Lower lobe of right lung (tissue), 2 donors: ENCODE measurements at places on chromosomes 3 and 15. TPM values are rescaled to one million over a fixed set of nuclear protein-coding genes. Genes with fewer than 3 reads are reported as not detected.

DNA sequence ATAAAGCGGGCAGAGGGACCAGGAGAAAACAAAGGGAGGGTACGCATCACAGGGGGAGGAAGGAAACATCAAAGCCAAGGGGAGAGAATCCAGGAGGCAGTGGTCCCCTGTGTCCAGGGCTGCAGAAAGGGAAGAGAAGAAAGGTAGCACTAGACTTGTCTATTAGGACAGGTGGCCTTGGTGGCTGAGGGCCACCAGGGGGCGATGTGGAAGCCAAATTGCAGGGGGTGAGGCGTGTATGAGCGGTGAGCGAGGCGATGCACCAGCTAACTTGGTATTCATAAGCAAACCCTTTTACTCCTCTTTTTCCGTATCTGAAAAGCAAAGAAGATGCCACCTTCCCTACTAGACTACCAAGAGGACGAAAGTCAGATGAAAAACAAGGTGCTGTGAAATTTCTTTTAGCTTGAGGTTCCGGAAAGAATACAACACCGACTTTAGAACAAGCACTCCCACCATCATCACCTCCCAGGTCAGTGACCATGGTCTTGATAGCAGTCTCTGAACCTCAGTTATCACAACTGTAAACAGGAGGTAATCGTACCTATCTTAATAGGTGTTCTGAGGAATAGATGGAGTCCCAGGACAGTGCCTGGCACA, 654.4 kb upstream of the ADAMTS9 start:
- no peaks in the 10 kb centered on the region for H3K4me1 ChIP-seq
- no peaks in the 10 kb centered on the region for H3K36me3 ChIP-seq
- H3K4me3 ChIP-seq, result no peak overlapping the region

DNA sequence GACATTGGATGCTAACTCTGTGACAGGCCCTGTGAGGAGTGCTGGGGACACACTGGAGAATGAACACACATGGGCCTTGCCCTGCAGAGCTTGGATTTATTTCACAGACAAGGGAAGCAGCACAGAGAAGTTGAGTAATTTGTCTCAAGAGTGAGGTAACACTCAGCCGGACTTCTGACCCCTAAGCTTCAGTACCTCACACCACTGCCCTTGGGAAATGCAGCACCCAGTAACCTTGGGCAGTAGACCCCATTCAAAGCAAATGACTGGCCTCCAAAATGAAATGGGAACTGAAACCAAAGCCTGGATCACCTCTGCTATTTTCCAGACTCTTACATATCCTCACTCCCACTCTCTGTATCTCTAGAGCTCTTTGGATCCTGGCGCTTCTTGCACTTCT, 37.3 kb downstream of the RFT1 start:
- H3K4me1 ChIP-seq, result peaks cover 16% of the 10 kb centered on the region
- no peaks in the 10 kb centered on the region for H3K27me3 ChIP-seq
- peaks cover 82% of the 10 kb centered on the region for H3K36me3 ChIP-seq
- no peak overlapping the region for H3K27ac ChIP-seq
- no peak for DNase-seq

GRCh38 chr15:22251422-22251821, 171.1 kb downstream of the OR4M2 start:
- no peaks in the 10 kb centered on the region for H3K4me1 ChIP-seq
- no peak for DNase-seq
- H3K4me3 ChIP-seq, result no peak overlapping the region
- no peaks in the 10 kb centered on the region for H3K36me3 ChIP-seq

DNA sequence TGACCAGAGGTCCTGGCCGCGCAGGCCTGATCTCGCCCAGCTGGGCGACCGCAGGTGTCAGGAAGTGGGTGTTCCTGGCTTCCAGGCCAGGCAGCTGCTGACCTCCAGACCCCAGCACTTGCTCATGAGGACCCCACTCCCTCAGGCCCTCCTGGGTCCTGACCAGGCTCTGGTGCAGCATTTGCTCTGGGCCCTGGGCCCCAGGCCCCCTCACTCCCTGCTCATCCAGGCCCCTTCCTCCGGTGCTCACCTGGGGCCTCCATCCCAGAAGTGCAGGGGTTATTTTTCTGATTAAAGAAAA, 7.7 kb upstream of the ROPN1B start:
- no peak overlapping the region for H3K27ac ChIP-seq
- H3K36me3 ChIP-seq, result no peaks in the 10 kb centered on the region
- peaks cover 25% of the 10 kb centered on the region for H3K27me3 ChIP-seq
- no peak for DNase-seq

GRCh38 chr15:29403772-29404171, 134.2 kb upstream of the NSMCE3 start:
- H3K4me1 ChIP-seq, result no peaks in the 10 kb centered on the region
- no peak overlapping the region for H3K4me3 ChIP-seq
- H3K27ac ChIP-seq, result no peak overlapping the region
- DNase-seq, result no peak

DNA sequence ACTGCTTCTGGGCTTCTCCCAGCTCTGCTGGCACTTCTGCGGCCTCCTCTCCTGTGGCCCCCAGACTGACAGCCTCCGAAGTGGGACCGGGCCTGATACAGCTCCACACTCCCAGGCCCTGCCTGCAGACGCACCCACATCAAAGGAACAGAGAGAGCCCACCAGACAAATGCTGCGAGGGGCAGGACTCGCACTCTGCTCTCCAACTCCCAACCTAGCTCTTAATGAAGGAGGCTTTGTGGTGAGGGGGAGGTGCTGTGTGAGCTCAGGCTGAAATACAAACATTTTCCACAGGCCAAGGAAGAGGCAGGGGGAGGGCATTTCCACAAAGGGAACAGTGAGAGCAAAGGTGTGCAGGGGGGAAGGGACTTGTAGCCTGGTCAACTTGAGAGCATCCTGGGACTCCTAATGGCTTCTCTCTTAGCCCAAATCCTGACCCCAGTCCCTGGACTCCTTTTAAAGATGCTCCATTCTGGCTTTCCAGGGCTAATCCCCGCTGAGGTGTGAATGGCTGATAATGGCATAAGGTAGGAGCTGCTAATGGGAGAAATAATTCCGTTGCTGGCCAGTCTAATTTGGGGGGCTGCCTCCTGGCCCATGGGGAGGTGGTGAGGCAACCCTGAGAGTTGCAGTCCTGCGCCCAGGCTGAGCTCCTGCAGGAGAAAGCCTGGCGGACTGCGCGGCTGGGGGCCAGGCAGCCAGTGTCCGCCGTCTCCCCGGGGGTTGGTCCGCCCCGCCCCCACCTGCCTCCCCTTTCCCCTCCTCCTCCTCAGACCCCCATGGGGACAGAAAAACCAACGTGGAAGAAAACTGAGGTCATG, 9.6 kb downstream of the LINGO1 start:
- H3K27me3 ChIP-seq, result peaks cover 11% of the 10 kb centered on the region
- no peak overlapping the region for H3K27ac ChIP-seq
- no peaks in the 10 kb centered on the region for H3K36me3 ChIP-seq
- H3K4me1 ChIP-seq, result no peaks in the 10 kb centered on the region
- DNase-seq, result no peak

DNA sequence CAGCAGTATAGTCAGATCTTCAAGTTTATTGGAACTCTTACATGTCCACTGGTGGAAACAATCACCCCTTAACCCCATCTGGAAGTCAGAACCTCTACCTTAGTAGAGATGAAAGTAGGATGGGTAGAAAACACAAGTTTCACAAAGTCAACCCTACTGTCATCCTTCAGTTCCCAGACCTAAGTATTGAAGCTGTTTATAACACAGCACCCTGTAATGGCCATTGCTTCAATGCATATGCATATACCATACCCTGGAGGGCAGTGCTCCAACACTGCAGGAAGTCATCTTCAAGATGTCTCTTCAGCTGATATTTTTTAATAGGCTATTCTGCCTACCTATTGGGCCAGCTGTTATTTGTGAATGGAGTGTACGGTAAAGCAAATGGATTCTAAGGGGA, 241.3 kb downstream of the UBE2E2 start:
- DNase-seq, result no peak
- no peak overlapping the region for H3K4me3 ChIP-seq
- H3K27ac ChIP-seq, result no peak overlapping the region
- no peaks in the 10 kb centered on the region for H3K27me3 ChIP-seq

- no peak for DNase-seq
- H3K27ac ChIP-seq, result no peak overlapping the region
- no peaks in the 10 kb centered on the region for H3K27me3 ChIP-seq
- H3K4me3 ChIP-seq, result no peak overlapping the region
- H3K4me1 ChIP-seq, result no peaks in the 10 kb centered on the region
These were observed 490.9 kb upstream of the ADAMTS9 start for GRCh38 chr3:65178703-65179102.

- H3K36me3 ChIP-seq, result no peaks in the 10 kb centered on the region
- H3K27me3 ChIP-seq, result no peaks in the 10 kb centered on the region
- no peak overlapping the region for H3K4me3 ChIP-seq
- peaks cover 64% of the 10 kb centered on the region for H3K4me1 ChIP-seq
- peak; percentile 93 for DNase-seq
- H3K27ac ChIP-seq, result peak overlapping the region; percentile 83
These were observed 30.6 kb downstream of the CMTM7 start for GRCh38 chr3:32421991-32422859.

Gene MRPL46
- total RNA-seq, result 15.3 TPM

Gene KLHL40
- not detected for total RNA-seq

GRCh38 chr3:133663569-133664313, 2.0 kb upstream of the TOPBP1 start:
- no peak overlapping the region for H3K27ac ChIP-seq
- no peak for DNase-seq
- H3K4me3 ChIP-seq, result no peak overlapping the region
- H3K27me3 ChIP-seq, result no peaks in the 10 kb centered on the region

DNA sequence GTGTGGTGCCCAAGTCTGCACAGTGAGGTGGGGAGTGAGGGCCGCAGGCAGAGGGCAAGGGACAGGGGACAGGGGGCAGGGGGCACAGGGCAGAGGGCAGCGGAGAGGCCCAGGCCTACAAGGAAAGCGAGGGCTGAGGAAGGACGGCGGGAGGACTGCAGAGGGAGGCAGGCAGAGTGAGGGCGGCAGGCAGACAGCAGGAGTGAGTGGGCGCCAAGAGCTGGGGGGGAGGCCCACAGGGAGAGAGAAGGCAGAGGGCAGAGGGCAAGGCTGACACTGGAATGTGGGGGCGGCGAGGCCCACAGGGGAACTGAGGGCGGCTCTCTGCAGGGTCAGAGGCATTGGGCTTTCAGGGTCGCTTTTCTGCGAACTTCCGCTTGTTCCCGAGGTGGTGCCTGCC, 267.8 kb upstream of the NDN start:
- no peaks in the 10 kb centered on the region for H3K27me3 ChIP-seq
- no peaks in the 10 kb centered on the region for H3K36me3 ChIP-seq
- no peak overlapping the region for H3K27ac ChIP-seq
- no peak for DNase-seq

Gene RGMA
- 9.7 TPM for total RNA-seq

GRCh38 chr15:96346409-96346970, 16.0 kb downstream of the NR2F2 start:
- peaks cover 2% of the 10 kb centered on the region for H3K4me1 ChIP-seq
- peak overlapping the region; percentile 71 for H3K4me3 ChIP-seq
- no peaks in the 10 kb centered on the region for H3K36me3 ChIP-seq
- peaks cover 32% of the 10 kb centered on the region for H3K27me3 ChIP-seq
- no peak for DNase-seq

DNA sequence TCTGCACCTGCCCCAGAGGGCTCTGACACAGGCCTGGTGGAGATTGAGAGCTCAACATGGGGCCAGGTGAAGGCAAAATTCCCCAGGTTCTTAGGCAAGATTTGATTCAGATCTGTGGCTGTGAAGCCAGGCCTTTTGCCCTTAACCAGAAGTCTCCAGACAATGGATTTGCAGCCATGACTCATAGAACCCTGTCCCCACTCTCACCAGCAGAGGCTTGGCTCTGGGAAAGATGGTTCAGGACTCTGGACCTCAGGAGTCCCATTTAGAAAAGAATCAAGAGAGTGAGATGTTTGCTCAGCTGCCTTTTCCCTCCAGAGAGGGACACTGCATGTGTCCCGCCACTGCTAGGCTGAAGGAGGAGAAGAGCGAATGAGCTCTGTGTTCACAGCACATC, 361.4 kb upstream of the ICE2 start:
- DNase-seq, result no peak
- H3K27ac ChIP-seq, result no peak overlapping the region
- no peaks in the 10 kb centered on the region for H3K27me3 ChIP-seq
- no peaks in the 10 kb centered on the region for H3K4me1 ChIP-seq
- H3K4me3 ChIP-seq, result no peak overlapping the region
- H3K36me3 ChIP-seq, result no peaks in the 10 kb centered on the region

GRCh38 chr3:44065311-44066094, 176.2 kb upstream of the TOPAZ1 start:
- H3K4me1 ChIP-seq, result no peaks in the 10 kb centered on the region
- H3K27me3 ChIP-seq, result peaks cover 4% of the 10 kb centered on the region

DNA sequence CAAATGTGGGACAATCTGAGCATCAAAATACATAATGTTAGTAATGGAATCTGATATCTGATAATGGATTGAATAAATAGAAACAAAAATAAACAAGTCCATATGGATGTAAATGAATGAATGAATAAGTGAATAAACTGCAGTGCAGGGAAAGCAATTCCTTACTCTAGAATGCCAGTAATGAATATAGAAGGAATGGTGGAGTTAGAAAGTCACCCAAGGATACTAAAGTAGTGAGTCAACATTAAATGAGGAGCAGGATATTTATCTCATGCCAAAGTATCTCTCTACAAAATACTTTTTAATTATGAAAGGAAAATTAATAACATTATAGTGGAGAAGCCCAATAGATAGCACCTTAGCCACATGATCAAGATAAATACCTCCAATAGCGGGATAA, 300.3 kb downstream of the FEZF2 start:
- no peak for DNase-seq
- no peaks in the 10 kb centered on the region for H3K27me3 ChIP-seq

DNA sequence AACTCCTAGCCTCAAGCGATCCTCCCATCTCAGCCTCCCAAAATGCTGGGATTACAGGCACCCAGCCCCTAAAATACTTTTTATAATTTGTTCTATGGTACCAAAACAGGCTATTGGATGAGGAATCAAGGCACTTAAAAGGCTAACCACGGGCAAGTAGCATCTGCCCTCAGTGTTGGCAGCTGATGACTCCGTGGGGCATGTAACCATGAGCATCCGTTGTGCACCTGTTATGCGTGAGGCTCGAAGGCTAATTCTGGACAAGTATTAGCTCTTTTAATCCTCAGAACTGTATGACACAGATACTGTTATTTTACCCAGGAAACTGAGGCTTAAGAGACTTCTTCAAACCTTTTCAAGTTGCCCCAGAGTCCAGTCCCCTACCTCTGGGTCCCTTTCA, 10.2 kb downstream of the WDR73 start:
- H3K4me3 ChIP-seq, result no peak overlapping the region
- H3K27ac ChIP-seq, result no peak overlapping the region
- H3K4me1 ChIP-seq, result peaks cover 8% of the 10 kb centered on the region
- peaks cover 99% of the 10 kb centered on the region for H3K36me3 ChIP-seq
